ENCODE measurements at places on chromosomes 1 and 21.
A peak's percentile ranks its signal among the peaks of the same experiment; 100 is the strongest.

- DNase-seq: no peak
These were observed 56.8 kb upstream of the PTGFRN start for GRCh38 chr1:116852910-116853309.

GRCh38 chr1:156262461-156263287 is 14.8 kb upstream of the PAQR6 start:
- no peak for DNase-seq

DNA sequence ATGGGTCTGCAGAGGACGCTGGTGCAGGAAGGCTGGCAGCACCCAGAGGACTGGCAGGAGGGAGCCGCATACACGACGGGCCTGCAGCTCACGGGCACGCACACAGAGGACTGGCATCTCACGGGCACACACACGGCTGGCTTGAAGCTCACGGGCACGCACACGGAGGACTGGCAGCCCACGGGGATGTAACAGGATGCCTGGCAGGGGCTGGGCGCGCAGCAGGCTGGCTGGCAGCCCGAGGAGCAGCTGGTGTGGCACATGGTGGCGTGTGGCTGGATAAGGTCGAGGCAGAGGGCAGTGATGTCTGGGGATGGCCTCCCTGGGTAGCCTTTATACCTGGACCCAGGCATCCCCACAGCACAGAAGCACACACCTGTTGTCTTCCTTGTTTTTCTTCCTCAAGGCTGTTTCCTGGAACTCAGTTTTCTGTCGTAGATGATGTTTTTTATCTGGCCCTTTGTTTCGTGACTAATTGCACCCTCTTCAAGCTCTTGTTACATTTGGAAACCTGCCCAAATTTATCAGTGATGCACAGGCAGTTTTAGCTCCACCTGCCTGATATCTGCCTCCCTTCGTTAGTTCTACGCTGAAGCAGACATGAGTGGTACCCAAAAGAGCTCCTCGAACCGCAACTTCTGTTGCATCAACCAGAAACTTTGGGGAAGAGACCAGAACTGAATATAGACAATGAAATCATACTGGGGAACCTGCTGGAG is at the start of gene KRTAP12-1:
Gene KRTAP12-1, minus strand, starts transcription at position 303 of the 719 bp plus-strand sequence. Its CDS starts 40 bp downstream, at position 263.
- no peak for DNase-seq

GRCh38 chr1:201267481-201268229 is 15.7 kb upstream of the PKP1 start:
- no peak for DNase-seq

GRCh38 chr1:87435484-87435883 is 106.8 kb downstream of the LMO4 start:
- DNase-seq: no peak

- DNase-seq: no peak
These were observed 39.1 kb downstream of the SPSB1 start for GRCh38 chr1:9331558-9332346.

DNA sequence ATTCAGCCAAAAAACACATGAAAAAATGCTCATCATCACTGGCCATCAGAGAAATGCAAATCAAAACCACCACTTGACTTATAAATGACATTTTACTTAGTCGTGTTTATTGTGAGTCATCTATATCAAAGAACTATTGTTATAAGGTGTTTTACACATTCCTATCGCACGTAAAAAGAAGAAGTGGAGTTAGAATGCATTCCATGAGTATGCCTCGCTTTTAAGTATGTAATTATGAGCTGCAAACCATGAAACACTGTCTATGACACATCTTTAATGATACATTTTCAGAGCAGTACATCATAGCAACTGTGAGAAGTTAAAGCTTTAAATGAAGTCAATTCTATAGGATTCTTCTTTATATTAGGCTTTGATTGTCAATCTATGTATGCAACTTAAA is 614.3 kb upstream of the ADAMTS5 start:
- DNase-seq: no peak

DNA sequence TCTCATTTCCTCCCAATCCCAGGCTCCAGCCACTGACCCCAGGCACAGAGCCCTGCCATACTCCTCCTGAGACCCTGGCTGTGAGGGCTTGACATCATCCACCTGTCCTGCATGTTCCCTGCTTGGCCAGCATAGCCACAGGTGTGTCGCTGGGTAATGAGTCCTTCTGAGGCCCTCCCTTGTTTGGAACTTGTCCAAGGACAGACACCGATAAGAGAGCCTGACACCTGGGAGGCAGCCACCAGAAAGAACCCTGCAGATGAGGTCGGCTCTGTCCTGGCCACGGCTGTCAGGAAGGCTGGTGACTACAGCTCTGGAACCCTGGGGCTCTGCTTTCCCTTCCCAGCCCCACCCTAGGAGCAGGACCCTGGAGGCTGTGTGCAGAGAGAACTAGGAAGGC is 34.6 kb downstream of the TMEM63A start:
- no peak for DNase-seq

DNA sequence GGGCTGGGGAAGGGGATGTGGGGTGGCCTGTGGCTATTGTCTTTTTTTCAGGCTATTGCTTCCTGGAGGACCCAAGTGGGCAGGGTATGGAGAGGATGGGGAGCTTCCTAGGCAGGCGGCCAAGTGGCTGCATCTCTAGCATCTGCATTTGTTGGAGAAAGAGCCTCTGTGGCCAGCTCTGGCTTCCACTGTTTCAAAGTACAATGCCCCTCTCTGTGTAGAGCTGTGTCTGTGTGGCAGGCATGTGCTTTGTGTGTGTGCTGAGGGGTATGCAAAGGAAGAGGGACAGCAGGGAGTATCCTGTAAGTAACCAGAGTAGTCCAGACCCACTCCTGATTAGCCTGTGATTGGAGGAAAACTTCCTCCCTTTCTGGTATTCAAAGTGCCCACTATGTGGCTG is 40.6 kb downstream of the KCNA2 start:
- no peak for DNase-seq

DNA sequence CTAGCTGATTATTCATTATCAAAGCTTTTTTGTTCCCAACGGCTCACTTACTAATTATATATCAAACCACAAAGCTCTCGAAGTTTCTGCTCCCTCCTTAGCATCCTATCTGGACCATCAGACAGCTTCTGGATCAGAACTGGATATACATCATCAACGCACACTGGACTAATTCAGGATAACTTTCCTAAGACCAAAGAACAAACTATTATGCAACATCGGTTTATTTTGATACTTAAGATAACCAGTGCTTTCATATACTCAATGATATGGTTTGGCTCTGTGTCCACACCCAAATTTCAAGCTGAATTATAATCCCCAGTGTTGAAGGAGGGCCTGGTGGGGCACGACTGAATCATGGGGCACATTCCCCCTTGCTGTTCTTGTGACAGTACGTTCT is 110.8 kb downstream of the SMYD3 start:
- no peak for DNase-seq

GRCh38 chr1:226444901-226445300 is 37.0 kb upstream of the PARP1 start:
- peak; percentile 11 for DNase-seq

- DNase-seq: no peak
These were observed 2.9 kb downstream of the PGBD5 start for GRCh38 chr1:230423261-230423660.

DNA sequence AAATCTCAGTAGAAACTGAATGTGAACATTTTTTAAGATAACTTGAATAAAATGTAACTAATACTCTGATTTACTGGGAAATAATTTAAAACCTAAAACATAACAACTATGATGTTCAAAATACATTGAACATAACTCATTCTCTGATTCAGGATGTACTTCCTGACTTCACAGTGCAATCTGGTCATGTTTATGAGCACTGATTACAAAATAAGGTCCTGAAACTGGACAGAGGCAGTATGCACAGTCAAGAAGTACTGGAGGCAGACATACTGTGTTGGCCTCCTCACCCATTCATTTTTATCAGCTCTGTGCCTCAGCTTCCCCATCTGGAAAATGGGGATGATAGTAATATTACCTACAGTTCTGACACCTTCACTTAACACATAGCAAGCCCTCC is 651.3 kb downstream of the PTPRC start:
- DNase-seq: no peak

GRCh38 chr1:14970115-14970798 is 183.3 kb upstream of the TMEM51 start:
- DNase-seq: no peak

DNA sequence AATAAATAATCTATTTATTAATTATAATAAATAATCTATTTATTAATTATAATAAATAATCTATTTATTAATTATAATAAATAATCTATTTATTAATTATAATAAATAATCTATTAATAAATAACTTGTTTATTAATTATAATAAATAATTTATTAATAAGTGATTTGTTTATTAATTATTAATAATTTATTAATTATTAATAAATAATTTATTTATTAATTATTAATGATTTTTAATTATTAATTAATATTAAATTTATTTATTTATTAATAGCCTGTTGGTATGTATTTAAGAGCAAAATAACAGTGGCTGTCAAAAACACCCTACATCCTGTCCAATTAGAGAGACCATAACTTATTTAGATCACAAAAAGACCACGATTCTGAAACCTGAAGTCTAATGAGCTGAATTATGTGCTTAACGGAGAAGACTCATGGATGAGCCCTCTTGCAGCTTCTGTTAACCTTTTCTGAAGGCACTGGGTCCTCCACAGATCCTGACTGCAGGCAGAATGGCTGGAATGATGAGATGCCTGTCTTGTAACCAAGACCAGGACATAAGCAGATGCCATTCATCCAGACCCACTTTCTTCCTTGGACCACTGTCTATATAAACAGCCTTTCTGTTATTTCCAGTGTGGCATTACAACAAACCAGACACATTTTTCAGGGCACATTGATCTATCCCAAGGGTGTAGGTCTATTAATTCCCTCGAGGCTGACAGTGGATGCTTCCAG is 134.2 kb downstream of the SETD4 start:
- no peak for DNase-seq

GRCh38 chr1:119651641-119652040 is 3.6 kb upstream of the ZNF697 start:
- DNase-seq: no peak

- DNase-seq: no peak
These were observed 106.3 kb downstream of the HIVEP3 start for GRCh38 chr1:41812453-41812852.

DNA sequence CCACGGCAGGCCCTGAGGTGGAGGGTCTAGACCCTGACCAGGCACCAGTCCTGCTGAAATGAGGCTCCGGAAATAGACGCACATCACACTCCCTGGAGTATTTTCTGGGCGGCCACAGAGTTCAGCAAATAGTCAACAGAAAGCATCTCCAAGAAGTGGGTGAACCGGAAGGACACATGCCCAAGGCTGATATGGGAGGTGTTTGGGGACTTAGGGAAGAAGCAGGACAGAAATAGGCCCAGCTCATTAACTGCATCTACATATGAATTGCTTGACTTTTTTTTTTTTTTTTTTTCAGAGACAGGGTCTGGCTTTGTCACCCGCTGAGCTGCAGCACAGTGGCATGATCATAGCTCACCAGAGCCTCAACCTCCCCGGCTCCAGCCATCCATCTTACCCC is 36.5 kb upstream of the GPR157 start:
- no peak for DNase-seq

DNA sequence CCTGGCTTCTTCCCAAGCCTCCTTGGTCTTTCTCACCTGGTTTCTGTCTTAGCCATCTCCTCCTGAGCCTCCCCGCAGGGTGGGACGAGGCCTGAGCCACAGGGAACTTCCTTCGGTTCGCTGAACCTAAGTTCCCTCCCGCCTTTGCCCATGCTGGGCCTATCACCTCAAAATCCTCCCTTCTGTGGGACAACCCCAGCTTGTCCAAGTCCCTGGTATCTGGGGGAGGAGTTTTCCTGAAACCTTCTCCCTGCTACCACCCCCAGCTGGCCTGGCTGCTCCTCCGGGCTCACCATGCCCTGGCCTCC is 27.7 kb upstream of the VPS13D start:
- no peak for DNase-seq

DNA sequence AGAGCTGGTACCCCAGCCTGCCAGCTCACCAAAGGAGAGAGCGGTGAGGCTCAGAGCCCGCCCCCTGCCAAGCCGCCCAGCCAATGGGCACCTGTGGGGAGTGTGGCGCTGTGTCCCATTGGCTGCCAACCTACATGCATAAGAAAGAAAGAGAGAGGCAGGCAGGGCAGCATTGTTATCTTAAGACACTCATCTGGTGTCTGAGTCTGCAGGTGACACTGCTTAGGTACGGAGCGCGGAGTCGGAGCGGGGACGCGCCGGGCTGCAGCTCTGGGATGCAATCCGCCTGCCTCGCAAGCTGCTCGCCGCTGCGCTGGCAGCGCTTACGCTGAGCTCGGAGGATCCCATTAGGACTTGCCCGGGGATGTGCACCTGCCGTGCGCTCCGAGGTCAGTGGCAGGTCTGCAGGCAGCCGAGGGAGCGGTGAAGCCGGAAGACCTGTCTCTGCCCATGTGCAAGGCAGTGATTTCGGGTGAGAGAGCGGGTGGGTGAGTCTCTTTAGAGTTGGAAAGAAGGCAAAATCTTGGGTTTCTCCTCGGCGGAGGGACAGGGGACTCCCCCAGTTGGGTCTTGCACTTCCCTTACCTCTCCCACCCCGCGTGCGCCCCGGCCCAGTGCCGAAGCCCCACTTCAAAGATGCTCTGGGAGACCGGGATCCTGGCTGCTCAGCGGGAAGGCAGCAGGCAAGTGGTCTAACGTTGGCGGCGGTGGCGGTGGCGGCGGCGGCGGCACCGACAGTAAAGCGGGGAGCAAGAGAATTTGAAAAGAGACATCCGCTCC is at the start of gene BRINP2:
Gene BRINP2, plus strand, starts transcription at position 203 of the 780 bp plus-strand sequence. CDS start 58,919 bp downstream, outside the sequence.
- DNase-seq: no peak

DNA sequence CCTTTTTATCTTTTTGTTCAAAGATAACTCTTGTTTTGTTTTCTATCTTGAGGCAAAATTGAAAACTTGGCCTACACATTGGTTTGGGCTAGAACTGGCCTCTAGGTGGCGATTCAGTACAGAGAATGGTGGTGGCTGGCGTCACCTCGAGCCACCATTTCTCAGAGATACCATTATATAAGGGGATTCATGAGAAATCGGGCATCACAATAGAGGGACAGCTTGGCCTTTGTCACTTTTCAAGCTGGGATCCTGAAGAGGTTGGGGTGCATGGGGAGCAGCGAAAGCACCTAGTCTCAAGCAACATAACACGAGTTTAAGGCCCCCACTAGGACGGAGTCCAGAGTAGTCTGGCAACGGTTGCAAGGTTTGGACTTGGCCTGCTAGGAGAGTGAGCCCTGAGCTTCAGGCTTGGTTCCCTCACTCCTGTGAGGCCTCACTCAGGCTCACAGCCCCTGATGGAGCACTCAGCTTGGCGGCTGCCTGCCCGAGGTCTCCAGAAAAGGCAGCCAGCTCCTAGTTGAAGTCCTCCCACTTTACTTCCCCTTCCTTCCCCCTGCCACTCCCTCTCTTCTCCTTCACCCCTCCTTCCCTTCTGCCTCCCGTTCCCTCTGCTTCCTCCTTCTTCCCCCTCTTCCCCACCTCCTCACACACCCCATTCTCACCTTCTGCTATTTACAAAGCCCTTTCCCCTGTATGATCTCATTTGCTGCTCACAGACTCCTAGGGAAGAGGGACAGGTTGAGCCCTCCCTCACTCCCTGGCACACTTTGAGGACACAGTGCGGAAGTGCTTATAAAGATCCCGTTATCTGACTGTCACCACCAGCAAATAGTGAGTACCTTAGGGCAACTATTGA is 67.8 kb downstream of the LRIG2 start:
- DNase-seq: peak; percentile 32

GRCh38 chr1:25711555-25712298 is 88.3 kb upstream of the SELENON start:
- peak; percentile 28 for DNase-seq

Measured in activated T-cell treated with anti-CD3 and anti-CD28 coated beads for 4 hours (primary cell).